ENCODE measurements at places on chromosomes 11 and 22.

- no peak for DNase-seq
Observed at GRCh38 chr11:122933416-122933815, 48.2 kb downstream of the BSX start.

DNA sequence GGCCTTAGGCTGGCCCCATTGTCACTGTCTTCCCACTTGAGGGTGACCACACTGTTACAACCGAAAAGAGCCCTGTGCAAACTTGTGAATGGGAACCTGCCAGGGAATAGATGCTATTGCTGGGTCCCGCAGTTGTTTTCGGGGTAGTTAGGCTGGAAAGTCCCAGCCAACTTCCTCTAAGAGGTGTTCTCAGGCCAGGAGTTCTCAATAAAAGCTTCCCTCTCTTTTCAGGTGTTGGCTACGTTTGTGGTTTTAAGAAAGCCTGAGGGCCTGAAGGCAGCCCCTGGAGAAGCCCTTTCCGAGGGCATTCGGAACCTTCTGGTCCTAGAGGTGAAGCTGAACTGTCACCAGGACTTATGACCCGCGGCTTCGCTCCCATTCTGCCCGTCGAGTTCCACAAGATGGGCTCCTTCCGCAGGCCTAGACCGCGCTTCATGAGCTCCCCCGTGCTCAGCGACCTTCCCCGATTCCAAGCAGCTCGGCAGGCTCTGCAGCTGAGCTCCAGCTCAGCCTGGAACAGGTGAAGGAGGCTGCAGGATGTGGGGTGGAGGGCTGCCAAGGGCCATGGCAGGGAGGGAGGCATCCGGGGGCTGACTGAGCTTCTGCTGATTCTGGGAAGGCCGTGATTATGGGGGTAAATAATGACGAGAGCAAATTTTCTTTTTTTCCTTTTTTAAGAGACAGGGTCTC lies 104.8 kb downstream of the PRR5L start:
- no peak for DNase-seq

DNA sequence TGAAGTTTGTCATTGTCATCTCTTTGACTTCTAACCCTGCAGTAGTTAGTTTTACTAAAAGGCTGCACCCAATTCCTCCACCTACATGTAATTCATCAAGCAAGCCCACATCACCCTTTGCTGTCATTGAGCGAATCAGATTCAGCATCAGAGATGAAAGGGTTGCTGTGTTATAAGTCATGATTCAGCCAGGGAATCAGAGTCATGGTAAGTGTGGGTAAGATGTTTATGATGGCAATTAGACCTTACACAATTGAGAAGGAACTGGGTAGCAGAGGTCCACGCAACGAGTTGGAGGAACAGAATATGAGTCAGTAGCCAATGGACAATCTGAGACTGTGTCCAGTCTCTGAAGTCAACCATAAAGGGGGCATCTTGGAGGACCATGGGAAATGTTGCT lies 162.8 kb upstream of the SNX19 start:
- DNase-seq, result no peak

DNA sequence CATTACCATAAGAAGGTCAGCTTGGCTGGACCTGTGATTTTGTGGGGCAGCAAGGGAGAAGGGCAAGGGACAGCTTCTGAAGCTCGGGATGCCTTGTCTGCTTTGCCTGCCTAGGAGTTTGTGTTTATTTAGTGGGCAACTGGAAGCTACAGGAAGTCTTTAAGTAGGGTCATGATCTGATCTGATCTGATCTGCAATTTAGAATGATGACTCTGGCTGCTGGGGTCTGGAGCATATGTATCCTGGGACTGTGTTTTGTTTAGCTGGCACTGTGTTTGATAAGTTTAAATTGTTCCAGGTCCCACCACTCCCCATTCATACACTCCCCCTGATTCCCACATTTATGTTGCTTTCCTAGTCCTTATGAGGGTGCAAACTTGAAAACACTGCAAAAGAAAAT lies 47.7 kb upstream of the HTATIP2 start:
- no peak for DNase-seq

DNA sequence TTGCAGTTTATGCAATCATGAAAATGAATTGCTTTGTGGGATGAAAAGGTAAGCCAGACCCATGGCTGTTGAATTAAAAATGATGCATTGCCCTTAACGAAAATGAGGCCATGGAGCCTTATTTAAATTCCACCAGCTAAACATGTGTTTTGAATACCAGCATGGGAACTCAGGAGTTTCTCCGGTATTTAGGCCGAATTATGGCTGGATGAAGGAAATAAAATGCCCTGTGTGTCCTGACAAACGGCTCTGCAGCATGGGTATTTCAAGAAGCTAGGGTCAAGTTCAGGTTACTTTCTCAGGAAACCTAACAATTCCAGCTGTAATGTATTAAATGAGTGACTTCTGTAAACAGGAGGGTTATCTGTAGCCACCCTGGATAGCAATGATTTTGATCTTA lies 38.3 kb downstream of the AMOTL1 start:
- no peak for DNase-seq

- DNase-seq, result peak; percentile 59
Observed at GRCh38 chr22:38452373-38453065, 2.5 kb downstream of the KCNJ4 start.

DNA sequence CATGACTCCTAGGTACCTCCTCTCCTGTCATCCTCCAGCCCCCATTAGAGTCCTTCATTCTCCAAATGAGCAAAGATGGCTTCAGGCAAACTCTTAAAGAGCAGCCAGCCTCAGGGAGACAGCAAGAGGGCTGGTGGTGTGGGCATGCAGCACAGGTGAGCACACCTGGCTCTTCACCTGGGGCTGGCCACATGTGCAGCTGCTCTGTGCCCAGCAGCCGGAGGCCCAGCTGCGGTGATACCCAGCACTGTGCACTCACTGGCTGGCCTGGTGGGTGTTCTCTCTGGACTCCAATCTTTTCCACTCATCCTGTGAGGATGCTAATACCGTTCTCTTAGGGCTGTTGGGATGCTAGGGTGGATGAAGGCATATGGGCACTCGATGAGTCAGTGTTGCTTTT lies 106.1 kb upstream of the PARVA start:
- no peak for DNase-seq

DNA sequence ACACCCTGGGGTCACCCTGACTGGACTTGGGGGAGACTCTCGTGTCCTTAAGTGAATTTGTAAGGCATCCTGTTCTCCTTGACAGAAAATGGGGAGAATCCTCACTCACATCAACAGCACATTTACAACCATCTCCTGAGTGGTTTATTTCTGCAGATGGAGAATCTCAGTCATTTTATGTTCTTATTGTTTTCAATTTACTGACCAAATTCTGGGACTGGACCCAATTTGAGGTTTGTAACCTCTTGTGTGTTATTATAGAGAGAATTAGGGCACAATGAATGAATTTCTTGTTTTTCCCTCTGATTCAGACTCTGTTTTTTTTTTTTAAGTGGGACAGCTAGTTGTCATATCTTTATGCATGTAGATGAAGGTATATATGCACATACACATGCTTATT lies 104.9 kb downstream of the ADAMTS15 start:
- DNase-seq, result no peak

- no peak for DNase-seq
Observed at GRCh38 chr11:9269492-9270013, 4.4 kb upstream of the DENND5A start.

- peak; percentile 34 for DNase-seq
Observed at GRCh38 chr22:50473855-50474671, 772 bp downstream of the SBF1 start.

GRCh38 chr11:63880403-63880790 lies 36.6 kb downstream of the RCOR2 start:
- no peak for DNase-seq

- no peak for DNase-seq
Observed at GRCh38 chr11:9280655-9281301, 15.6 kb upstream of the DENND5A start.

GRCh38 chr22:16974298-16975084 lies 33.5 kb downstream of the GAB4 start:
- no peak for DNase-seq

DNA sequence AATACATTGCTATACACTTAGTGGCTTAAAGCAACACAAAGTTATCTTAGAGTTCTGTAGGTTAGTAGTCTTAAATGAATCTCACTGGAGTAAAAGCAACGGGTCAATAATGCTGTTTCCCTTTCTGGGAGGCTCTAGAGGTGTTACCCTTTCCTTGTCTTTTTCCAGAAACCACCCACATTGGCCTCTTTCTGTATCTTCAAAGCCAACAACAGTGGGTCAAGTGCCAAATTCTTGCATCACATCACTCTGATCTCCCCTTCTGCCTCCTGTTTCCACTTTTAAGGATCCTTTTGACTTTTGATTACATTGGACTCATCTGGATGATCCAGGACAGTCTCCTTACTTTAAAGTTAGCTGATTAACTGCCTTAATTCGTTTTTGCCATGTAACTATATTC lies 93.6 kb downstream of the DDX10 start:
- no peak for DNase-seq

DNA sequence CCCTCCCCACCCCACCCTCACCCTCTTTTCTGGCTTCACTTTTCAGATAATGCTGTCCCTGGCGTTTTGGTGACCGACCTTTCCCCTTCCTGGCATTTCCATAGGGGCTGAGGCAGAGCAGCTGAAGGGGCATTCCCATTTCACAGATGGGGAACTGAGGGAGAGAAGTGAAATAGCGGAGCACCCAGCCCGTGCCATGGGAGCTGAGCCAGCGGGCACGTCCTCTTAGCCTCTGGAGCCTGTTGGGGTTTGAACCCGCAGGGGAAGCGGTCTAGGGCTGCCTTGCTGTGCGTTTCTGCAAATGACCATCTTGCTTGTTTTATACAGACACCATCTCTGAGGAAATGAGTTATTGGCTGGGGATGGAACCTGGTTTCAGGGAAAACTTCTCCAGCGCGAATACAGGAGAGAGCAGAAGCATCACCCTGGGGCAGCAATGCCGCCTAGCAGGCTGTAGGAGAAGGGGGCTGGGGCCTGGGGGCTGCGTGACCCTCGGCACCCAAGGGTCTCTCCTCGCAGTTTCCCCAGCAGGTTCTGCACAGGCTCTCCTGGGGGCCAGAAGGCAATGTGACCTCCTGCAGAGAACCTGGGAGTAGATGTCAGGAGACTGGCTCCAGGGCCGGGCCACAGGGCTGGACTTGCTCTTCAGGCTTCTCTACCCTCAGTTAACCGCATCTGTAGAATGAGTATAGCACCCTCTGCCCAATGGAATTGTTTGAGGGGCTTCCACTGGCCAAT lies 1.5 kb downstream of the PTPRJ start:
- peak; percentile 26 for DNase-seq

DNA sequence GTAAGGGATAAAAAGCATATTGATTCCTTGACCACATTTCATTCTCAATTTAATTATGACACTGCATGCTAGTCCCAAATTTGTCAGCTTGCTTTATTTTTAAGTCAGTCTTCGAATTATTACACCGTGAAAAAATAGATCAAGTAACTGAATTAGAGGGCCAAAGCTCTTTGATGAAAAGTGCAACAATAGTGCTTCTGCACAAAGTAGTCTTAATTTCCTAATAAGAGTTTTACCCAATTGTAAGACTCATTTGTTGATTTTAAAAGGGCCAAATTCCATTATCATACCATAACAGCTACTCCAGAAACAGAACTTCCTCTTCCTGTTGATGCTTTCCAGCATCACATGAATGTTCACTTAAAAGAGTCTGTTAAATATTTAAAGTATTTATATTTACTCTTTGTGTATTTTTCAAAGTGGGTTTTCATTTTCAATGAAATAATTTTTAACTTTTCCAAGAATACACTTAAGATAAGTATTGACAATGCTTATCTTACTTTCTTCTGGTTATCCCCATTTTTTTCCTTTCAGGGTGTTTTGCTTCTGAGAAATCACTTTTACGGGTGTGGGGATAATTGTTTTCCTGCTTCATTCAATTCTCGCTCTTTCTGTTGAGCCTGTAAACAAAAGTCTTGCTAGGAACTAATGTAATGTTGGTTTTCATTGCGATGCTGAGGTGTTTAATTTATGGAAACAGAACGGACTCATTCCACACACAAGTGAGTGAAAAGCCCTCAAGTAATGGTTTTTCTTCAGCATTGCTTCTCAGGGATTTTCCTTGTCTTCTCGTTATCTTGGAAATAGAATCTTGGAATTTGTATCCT lies 2.1 kb downstream of the ARHGEF12 start:
- no peak for DNase-seq

GRCh38 chr11:13358596-13359270 lies 81.1 kb downstream of the BMAL1 start:
- DNase-seq, result peak; percentile 48

DNA sequence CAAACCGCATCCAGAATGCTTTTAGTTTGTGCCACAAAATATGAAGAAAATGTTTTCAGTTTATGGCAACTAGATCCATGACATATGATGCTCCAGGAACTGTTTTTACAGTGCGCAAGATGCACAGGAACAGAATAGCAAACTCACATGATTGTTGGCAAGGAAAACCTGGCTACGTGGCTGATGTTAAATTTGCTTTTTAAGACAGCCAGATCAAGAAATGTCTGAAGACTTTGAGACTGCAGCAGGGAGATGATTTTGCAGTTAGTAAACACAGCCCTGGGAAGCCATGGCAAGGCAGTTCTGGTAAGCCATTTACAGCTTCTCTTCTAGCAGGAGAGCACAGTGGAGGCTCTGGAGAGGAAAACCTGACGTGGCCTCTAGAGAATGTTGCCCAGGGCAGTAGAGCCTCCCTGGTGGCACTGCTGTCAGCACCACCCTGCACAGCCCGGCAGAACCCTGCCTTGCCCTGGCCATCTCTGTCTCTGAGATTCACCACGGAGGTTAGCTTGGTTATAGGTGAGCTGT lies 69.8 kb upstream of the TNRC6B start:
- no peak for DNase-seq

DNA sequence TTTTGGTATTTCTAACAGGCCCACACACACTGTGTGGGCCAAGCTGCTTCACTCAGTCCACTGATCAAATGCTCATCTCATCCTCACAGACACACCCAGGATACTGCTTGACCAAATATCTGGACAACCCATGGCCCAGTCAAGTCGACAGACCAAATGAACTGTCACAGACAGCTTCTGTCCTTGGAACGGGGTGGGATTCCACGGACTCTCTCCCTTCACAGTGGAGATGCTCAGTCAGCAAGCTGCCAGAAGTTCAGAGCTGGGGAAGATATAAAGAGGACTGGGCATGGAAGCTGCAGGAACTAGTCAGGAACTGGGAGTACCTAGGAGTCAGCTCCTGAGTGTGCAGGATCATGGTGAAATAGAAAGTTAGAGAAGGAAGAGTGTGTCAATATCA lies 34.6 kb upstream of the CD81 start:
- no peak for DNase-seq

- no peak for DNase-seq
Observed at GRCh38 chr11:100808904-100809491, 121.9 kb downstream of the ARHGAP42 start.

- peak; percentile 95 for DNase-seq
Observed at GRCh38 chr11:1694064-1694845, 2.7 kb upstream of the KRTAP5-6 start.

Data from head of caudate nucleus (tissue), 42 donors.